Amniotic epithelial cell (primary cell): ENCODE measurements at places on chromosomes 2 and 18.

DNA sequence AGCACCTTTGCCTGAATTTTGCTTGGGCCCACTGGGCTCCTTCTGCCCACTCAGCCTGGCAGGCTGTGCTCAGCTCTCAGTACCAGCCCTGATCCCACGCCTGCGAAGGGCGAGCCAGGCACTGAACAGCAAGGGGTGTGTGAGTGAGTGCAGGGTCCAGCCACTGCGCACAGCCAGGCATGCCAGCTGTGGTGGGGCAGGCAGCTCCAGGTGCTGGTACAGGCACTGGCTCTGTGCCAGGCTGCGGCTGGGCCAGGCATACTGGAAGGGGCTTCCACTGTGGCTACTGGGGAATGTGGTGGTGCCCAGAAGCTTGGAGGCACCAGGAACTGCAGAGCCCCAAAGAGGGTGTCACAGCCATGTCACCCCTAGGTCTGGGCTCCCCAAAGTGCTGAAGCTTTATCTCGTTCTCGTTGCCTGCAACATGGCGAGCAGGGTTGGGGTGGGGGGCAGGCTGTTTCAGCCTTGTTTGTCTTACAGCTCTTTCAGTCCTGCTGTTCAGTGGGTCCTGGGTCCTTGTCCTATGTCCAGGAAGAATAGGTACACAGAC lies 8.8 kb downstream of the DYSF start:
- DNase-seq, result no peak

- no peak for DNase-seq
These were observed 42.1 kb downstream of the ST6GAL2 start for GRCh38 chr2:106843910-106844250.

- no peak for DNase-seq
These were observed 5.9 kb downstream of the ARID5A start for GRCh38 chr2:96542357-96542977.

GRCh38 chr2:174654419-174654941 lies 56.9 kb upstream of the WIPF1 start:
- DNase-seq, result no peak

DNA sequence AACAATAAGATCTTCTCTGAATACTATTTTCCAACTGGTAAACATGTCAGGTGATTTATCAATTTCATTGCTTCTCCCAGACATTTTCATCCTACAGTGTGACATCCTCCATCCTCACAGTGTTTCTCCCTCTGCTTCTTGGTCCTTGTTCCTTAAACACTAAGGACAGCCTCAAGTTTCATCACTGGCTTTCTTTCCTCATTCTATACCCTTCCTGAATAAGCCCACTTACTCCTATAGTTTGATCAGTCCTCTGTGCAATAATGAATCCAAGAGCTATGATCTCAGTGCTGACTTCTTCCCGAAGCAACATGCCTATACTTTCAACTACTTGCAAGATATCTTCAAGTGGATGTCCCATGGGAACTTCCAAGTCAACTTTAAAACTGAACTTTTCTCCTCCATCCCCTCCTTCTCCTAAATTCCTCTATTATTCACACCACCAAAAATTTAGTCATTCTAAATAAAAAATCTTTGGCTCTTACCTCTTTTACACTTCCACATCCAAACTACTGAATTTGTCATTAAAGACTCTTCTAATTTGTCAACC lies 87.6 kb downstream of the FAM228A start:
- DNase-seq, result no peak

GRCh38 chr2:193101591-193101990 lies 906.9 kb upstream of the TMEFF2 start:
- no peak for DNase-seq

DNA sequence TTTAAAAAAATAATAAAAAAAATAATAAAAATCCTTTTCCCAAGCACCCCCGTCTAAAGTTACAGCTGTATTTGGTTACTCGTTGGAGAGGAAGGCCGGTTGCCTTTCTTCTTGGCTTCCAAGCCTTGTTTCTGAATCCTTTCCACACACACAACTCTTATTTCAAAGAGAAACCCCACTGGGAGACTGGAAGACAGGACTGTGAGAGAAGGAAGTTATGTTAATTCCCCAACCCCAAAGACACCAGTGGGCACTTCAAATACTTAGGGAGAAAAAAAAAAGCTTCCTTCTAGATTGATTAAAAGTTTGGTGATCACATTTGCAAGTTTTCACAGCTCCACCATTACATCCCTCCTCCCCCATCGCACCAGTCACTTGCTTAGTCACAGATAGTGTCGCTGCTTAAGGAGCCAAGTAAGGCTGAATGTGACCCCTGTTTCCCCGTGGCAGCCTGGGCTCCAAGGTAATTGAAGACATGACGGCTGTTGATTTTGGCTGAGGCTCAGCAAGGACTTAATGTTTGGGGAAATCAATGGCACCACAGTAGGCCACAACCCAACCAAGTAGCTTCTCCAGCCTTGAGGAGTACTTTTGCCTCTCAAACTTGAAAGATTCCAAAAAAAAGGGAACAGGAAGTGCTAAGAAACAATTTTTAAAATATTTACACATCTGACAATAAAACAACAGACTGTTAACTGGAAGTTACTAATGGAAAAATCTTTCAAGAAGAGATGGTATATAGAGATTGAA lies 40.8 kb upstream of the FRZB start:
- no peak for DNase-seq

DNA sequence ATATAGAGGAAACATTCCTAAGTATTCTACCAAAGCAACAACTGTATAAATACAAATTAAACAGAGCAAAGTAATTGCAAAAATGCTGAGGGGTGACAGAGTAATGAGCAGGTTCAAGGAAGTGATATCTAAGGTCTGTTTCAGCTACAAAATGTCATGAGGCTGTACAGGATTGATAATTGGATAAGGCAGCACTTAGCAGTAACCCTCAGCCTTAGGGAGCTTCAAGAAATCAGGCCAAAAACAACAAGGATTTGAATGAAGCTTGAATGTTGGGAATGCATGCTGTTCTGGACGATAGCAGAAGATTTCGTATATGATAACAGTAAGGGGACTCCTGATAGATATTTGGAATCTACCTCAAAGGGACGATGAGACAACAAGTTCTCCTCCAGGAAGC lies 142.0 kb upstream of the MMADHC start:
- no peak for DNase-seq

DNA sequence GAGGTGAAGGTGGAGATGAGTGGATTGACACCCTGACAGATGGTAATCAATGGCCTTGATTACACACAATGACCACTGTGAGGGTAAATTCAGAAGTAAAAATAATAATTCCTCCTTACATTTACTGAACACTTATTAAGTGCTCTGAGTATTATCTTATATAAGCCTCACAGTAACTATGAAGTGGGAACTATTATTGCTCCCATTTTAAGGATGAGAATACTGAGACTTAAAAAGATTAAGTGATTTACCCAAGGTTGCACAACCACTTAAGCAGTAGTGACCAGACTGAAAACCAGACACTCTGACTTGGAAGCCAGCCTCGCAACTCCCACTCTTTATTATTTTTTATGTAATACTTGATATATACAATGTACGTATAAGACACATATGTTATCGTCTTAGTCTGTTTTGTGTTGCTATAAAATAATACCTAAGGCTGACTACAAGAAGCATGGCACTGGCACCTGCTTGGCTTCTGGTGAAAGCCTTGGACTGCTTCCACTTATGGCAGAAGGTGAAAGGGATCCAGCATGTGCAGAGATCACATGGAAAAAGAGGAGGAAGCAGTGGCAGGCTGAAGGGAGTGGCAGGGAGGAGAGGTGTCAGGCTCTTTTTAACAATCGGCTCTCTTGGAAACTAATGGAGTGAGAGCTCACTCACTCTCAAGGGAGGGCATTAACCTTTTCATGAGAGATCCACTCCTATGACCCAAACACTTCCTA lies 41.5 kb upstream of the C1D start:
- no peak for DNase-seq

- DNase-seq, result no peak
These were observed 10.3 kb downstream of the ANTXR1 start for GRCh38 chr2:69023236-69023635.

GRCh38 chr2:60707750-60708371 lies 48.2 kb upstream of the PAPOLG start:
- peak; percentile 13 for DNase-seq

DNA sequence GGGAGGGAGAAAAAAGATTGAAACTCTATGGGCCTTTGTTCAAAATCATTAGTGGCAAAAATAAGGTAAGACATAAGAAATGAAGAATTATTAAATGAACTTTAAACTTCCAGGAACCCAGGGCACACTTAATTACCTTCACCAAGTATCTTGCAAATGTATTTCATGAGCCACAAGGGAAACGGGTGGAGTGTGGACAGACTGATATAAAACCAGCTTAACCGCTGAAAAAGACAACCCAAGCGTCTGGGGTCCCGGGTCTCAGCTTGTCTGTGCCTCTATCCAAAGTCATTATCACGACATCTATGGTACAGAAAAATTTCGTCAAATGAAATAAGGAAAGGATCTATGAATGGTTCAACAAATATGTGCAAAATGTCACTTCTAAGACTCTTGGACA lies 13.9 kb upstream of the MBOAT2 start:
- no peak for DNase-seq

DNA sequence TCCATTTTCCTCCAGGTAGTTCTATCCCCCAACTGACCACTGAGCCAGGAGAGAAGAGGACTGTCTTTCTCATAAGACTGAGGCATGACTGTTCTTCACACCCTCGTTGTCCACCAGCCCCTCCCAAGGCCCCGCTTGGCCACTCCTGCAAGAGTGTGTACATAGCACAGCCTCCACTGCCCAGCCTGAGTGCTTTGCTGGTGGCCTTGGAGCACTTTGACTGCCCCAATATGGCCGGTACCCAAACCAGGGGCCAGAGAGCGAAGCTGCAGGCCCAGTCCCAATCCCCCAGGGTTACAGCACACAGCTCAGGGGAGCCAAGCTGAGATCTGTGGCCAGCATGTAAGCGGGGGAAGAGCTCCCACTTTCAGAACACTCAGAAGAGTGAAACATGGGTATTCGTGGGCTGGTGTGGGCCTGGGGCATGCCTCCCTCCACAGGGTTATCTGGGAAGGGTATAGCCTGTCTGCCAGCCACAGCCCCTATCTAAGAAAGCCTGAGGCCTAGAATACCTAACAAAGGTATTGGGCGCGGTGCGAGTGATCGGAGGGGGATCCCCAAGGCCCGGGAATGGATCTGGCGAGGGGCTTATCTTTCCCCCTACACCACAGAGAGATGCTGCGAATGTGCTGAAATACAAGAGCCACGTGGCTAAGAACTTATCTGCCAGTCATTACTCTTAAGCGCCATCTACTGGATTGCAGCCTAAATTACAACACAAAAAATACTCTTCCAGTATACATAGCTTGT lies 163.8 kb downstream of the WDPCP start:
- peak; percentile 62 for DNase-seq

- DNase-seq, result peak; percentile 58
These were observed 324.0 kb upstream of the UBE2E3 start for GRCh38 chr2:180656455-180656847.

- DNase-seq, result no peak
These were observed 102.6 kb downstream of the MCFD2 start for GRCh38 chr2:46813020-46813415.

- no peak for DNase-seq
These were observed 434.2 kb downstream of the GRB14 start for GRCh38 chr2:164187121-164187520.

DNA sequence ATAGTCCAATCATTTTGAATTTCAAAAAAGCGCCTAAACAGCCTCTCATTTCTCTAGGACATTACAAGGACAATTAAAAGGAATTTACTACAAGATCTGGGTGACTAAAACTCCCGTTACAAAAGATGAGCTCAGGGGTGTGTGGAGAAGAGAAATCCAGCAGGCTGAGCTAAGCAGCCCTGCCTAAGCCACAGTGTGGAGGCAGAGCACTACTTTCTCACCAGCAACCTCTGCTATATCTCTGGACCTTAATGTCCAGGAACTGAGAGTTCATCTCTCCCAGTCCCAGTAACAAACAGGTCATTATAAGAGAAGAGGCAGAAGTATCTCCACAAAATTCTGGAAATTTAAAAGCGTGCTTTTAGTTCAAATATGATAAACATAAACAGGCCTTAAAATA lies 18.9 kb upstream of the ANKRD62 start:
- peak; percentile 2 for DNase-seq

DNA sequence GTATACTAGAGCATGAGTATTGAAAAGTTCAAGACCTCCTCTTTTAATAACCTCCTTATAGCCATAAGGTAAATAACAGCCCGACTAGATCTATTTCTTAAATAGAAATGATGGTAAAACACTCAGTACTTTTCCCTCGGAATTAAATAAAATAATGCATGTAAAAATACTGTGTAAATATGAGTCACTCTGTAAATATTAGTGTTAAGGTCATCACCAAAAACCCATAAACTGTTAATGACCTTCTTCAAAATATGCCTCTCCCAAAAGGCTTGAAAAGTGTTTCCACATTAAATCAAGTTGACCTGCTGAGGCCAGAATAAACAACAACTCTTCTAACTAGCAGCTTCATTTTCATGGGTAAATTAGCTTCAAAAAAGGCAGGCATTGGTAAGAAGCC lies 25.3 kb upstream of the BZW1 start:
- peak; percentile 45 for DNase-seq

- DNase-seq, result no peak
These were observed 76.4 kb downstream of the C2orf74 start for GRCh38 chr2:61238219-61239012.

- DNase-seq, result peak; percentile 43
These were observed 53.9 kb upstream of the DNER start for GRCh38 chr2:229768235-229768634.

DNA sequence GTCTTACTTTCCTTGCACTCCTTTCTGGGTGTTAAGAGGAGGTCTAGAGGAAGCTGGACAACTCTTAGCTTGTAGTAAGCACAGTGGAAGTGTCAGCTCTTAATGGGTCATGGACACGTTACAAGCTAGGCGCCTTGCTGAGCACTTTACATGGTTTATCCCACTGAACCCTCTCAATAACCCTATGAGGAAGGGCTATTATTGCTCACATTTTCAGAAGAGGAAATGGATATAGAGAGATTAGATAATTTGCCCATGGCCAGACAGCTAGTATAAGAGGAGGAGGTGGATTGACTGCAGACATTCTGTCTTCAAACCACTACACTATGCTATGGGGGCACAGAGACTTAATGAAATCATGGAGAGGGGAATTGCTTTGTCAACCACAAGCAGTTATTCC lies 8.3 kb upstream of the IL1RN start:
- no peak for DNase-seq

DNA sequence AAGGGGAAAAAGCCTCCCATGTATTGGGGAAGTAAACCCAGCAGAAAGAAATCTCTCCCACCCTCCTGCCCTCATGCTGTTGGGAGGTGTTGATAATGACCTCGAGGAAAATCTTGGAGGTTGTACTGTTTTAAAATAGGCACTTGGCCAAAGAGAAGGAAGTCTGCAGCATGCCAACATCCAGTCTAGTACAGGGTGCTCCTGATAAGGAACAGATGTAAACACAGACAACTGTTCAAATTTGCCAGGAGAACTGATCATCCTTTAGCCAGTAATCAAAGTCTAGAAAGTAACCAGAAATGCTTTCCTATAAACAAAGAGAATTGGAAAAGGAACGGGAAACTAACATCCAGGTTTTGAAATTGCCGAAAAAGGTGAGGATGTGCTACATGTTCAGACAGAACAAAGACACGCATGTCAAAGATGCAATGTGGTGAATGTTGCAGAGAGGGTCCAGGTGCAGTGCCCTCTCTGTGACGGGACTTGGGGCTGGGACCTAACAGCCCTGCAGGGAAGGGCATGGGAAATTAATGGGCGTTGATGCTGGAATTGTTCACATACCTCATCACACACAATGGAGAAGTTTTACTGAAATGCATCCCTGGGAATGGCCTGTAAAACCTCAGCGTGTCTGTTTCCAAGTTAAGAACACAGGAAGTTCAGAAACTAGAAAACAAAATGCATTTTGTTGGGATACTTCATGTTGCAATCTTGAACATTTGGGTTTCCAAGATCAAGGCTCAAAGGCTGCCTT lies 125.7 kb upstream of the RND3 start:
- no peak for DNase-seq
